ENCODE measurements at places on chromosomes 2 and 18.

GRCh38 chr2:9424447-9425164, 1.2 kb downstream of the CPSF3 start:
- no peak for DNase-seq

- DNase-seq: no peak
Observed at GRCh38 chr18:10791169-10791831, 265.5 kb downstream of the NAPG start.

DNA sequence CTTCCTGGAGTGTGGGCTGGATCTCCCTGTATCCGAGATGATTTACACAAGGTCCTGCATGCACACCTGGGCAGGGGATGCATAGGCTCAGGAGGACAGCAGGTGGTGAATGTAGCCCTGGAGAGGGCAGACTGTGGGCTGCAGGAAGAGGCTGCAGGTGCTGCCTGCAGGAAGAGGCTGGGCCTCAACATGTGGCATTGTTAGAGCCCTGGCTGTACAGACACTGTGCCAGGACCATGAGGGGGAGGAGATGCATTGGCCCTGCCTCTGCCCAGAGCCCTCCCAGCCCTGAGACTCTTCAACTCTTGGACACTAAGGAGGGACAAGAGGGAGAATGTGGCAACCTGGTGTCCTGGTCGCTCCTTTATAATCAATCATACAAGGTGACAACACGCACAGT, 392.8 kb downstream of the TNS1 start:
- no peak for DNase-seq

- DNase-seq: no peak
Observed at GRCh38 chr2:41720331-41721251, 327.2 kb upstream of the PKDCC start.

DNA sequence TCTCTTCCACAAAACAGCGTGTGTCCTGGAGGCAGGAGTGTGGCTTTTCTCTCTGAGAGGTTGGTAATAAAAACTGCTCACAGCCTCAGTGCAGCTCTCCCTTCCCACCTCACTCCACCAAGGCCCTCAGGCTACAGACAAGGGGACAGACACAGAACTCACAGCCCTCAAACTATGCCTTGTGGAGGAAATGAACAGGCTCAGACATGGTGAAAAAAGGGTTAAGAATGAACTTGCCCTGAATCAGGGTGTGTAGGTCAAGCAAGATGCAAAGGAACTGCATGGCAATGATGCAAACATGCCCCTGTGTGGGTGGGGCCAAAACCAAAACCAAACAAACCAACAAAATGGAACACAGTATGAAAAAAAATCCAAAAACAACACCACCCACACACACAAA, 125.8 kb downstream of the GALNT14 start:
- no peak for DNase-seq

DNA sequence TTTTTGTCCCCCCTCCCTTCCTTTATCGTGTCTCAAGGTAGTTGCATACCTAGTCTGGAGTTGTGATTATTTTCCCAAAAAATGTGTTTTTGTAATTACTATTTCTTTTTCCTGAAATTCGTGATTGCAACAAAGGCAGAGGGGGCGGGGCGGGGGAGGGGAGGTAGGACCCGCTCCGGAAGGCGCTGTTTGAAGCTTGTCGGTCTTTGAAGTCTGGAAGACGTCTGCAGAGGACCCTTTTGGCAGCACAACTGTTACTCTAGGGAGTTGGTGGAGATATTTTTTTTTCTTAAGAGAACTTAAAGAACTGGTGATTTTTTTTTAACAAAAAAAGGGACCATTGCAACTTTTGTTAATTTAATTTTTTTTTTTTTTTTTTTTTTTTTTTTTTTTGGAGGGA, 2.1 kb downstream of the SOX11 start:
- no peak for DNase-seq

- no peak for DNase-seq
Observed at GRCh38 chr2:133836691-133837345, 268.6 kb upstream of the NCKAP5 start.

GRCh38 chr18:54255141-54255540, 14.2 kb upstream of the POLI start:
- DNase-seq: no peak

GRCh38 chr2:98086491-98087446, at the start of gene VWA3B:
Gene VWA3B (plus strand): TSS chr2:98087167. CDS start chr2:98093093, 5,926 bp downstream.
- no peak for DNase-seq

GRCh38 chr2:201126308-201127151, 10.6 kb downstream of the CFLAR start:
- no peak for DNase-seq

DNA sequence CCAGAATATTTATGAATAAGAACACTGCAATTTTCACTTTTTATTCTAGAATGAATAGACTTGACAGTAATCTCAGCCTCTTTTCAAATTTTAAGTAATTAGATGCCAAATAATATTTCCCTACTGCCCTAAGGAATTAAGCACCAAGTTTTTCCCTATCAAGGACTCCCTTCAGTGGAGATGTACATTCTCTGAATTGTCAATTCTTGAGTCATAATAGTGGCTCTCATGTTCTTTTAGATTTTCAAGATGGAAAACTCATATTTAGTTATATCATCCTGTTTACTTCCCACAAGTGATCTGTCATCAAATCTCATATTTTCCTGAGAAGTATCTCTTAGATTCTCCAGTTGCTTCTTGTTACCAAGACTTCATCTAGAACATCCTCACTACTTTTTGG, 1248.9 kb upstream of the CHAC2 start:
- DNase-seq: no peak

- no peak for DNase-seq
Observed at GRCh38 chr2:170553748-170554147, 161.4 kb upstream of the SP5 start.

DNA sequence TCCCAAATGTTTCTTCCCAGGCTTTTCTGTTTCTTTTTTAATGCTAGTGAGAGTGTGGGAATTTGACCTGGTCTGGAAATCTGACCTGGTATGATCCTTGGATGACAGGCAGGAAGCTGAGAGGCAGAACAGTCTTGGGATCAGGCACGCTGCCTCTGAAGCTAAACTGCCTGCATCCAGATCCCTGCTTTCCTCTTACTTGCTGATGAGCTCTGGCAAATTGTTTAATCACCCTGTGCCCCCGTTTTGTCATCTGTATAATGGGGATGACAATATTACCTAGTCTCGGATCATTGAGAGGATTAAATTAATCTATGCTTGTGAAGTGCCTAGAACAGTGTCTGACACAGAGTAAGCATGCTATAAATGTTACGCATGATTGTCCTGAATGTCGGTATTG, 3.3 kb downstream of the KLHL23 start:
- no peak for DNase-seq

GRCh38 chr2:72090781-72091482, 56.7 kb downstream of the CYP26B1 start:
- no peak for DNase-seq
